ENCODE measurements at places on chromosomes 7 and 10.

DNA sequence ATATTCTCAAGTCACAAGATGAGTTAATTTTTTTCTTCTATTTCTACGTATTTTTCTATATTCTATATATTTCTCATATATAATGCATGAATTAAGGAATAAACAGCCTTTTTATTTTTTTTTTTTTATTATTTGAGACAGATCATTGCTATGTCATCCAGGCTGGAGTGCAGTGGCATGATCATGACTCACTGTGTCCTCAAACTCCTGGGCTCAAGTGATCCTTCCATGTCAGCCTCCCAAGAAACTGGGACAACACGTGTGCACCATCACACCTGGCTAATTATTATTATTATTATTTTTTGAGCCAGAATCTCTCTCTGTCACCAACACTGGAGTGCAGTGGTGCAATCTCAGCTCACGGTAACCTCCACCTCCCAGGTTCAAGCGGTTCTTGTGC, 1.5 kb downstream of the CLDN12 start:
- DNase-seq = no peak

- DNase-seq = no peak
Observed at GRCh38 chr7:77426521-77427051, 10.4 kb upstream of the GSAP start.

DNA sequence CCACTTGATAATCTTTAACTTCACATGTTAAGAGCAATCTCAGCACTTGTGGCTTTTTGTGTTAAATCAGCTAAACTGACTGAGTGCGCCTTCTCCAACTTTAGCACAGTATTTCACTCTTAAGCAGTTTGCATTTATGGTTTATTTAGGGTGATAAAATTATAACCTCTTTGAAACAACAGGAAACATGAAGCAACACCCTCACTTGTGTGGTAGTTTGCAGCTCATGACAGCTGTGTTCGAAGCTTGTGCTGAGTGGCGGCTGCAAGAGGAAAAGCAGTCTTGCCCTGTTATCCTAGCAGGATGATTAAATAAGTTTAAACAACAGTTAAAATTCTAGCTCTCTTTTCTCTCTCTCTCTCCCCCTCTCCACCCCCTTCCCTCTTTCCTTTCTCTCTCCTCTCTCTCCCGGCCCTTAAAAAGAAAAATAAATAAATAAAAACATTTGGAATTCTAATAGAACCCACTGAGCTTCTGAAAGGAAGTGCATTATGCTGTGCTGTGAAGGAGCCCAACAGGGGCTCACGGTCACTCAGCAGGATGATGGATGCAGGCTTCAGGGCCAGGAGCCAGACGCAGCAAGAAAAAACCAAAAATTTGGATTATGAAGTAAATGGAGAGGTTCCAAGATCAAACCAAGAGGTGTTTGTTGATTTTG, 25.2 kb downstream of the OGDH start:
- DNase-seq = no peak

DNA sequence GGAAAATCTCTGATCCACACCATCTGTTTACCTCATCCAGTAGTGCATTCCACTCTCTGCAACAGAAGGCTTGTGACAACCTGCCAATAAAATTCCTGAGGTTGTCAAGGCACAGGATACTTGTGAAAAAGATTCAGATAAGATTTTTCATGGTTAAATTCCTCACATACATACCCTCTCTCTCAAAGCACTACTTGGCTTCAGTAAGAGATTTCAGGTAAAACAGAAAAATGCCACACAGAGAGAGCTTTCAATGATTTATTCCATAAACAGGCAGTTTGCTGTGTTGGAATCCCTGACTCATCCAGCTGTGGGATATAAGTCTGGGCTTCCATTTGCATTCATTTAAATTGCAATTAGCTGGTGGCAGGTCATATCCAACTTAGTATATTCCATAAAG, 99.7 kb upstream of the CAV2 start:
- DNase-seq = no peak

- DNase-seq = no peak
Observed at GRCh38 chr10:114479307-114479706, 75.0 kb upstream of the AFAP1L2 start.

DNA sequence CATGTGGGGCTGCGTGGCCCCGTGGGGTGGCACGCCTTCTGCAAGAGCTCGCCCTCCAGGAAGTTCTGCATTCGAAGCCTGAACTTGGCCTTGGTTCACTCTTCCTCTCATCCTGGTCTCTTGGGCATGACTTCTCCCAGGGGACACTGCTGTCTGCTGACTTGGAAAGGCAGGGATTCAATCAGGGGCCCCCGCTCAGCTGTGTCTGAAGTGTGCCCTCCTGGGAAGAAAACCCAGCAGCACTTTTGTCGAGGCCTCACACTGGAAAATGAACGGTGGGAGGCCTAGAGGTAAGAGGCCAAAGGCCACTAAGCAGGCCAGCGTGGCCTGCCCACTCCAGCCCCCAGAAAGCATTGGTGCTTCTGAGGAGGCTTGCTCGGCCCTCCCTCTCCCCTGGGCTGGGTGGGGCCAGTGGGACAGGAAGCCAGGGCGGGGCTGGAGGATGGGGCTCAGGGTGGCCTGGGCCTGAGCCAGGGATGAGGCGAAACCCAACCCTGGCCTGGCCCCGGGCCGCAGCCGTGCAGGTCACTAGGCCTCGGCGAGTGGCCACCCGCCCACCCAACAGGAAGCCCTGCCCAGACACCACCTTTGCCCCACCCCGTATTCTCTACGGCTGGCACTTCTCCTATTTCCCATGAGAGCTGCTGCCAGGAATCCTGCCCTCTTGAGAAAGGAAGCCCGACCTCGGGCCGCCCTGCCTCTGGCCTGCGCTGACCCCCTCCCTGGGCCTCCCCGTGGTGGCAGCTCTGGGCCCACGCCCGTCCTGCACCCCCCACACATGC, 81.1 kb downstream of the ZMIZ1 start:
- no peak for DNase-seq

- DNase-seq = no peak
Observed at GRCh38 chr7:43037531-43037930, 74.9 kb upstream of the HECW1 start.

DNA sequence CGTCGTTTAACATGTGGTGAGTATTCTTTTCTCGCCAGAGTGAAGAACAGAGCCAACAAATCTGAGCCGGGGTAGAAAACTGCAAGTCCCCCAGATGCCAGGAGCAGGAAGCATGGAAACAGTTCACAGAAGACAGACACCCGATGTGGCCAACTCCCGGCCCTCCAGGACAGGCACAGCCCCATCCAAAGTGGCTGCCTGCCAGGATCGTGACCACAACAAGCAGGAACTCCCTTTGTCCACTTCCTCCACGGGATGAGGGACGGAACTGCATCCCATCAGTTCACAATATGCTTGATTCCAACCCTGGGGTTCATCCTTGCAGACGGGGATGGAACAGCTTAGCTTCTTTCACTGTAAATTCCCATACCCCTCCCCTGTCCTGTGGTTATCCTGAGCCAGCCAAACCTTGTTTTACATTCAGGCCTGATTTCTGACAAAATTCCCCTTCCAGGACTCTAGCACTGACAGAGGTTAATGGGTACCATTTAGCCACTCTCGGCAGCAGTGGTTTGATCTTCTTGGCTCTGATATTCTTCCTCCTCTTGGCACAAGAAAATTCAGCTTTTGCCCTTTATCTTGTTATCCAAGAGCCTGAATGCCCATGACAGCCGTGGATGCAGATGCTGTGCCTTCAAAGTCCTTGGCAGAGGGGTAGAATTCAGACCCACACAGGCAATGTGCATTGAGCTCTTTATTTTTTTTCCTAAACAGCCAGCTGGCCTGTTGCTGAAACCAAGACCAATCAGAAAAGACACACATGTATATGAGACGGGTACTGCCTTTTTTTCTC, 105.5 kb upstream of the FAM204A start:
- DNase-seq = no peak

- DNase-seq = no peak
Observed at GRCh38 chr7:91302794-91303193, 38.6 kb downstream of the FZD1 start.

DNA sequence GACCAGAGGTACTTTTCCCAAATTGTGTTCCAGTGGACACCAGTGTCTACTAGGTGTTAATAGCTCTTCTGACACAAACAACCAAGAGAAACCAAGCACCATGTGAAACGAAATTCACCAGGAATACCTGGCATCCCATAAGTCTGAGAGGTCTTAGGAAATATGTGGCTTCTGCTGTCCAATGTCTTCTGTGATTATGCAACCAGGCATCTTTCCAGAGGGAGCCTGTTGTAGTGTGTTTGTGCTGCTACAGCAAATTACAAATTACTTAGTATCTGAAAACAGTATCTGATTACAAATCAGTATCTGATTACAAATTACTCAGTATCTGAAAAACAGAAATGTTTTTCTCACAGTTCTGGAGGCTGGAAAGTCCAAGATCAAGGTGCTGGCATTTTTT, 133.6 kb upstream of the NPVF start:
- DNase-seq = no peak

DNA sequence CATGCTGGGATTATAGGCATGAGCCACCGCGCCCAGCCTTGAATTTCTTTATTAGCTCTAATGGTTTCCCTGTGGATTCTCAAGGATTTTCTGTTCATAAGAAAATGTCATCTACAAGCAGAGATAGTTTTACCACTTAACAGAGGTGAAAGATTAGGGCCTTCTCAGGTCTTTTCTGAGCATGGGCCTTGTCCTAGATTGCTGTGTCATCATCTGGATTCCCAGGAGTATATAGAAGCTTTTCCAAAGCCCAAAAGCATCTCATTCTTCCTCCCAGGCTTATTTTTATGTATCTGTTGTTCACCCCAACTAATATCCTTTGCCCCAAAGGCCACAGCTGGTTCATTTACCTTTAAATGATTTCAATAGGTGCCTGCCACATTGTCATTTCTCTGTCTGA, 13.7 kb upstream of the ZNF248 start:
- DNase-seq = no peak

- no peak for DNase-seq
Observed at GRCh38 chr7:116239434-116239833, 29.1 kb downstream of the TES start.

- no peak for DNase-seq
Observed at GRCh38 chr7:121153995-121154394, 165.5 kb downstream of the CPED1 start.

GRCh38 chr10:105743343-105744056, 1102.4 kb downstream of the SORCS3 start:
- no peak for DNase-seq

DNA sequence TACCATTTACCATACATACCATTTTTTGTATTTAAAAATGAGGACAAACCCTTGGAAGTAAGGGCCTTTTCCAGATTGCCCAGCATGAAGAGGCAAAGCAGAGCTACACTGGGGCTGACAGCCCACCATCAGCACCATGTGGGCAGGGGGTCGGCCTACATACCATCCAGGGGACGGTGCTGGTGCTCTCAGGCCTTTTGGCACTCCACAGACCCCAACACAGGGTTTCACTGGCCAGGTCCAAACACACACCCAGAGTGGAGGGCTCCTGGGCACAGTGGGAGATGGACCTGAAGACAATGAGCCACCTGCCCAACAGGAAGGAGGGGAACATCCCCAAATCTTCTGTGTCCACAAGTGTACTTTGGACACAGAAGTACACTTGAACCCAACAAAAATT, 69.2 kb upstream of the CAMK2B start:
- no peak for DNase-seq

GRCh38 chr7:27161214-27161720, 4.1 kb downstream of the HOXA9 start:
- DNase-seq = no peak

GRCh38 chr7:19775578-19775977, 2.2 kb upstream of the TMEM196 start:
- DNase-seq = no peak

- DNase-seq = no peak
Observed at GRCh38 chr7:50552139-50552538, 13.1 kb downstream of the DDC start.

GRCh38 chr10:131452926-131453720, 141.6 kb upstream of the TCERG1L start:
- DNase-seq = no peak

- DNase-seq = no peak
Observed at GRCh38 chr10:74675484-74675883, 150.9 kb upstream of the KAT6B start.

DNA sequence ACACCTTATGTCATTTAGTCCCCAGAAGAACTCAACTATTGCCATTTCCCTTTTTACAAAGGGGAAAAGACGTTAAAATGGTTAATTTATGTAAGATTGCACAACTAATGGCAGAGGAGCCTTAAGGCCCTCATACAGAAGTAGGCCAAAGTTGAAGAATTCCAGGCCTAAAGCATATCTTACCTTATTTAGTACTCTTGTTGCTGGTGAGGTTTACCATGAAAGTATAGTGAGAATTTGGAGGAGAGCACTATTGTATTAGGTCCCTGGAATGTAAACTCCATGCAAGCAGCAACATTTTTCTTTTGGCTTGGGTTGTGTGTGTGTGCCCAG, 731 bp upstream of the CRPPA start:
- DNase-seq = no peak

DNA sequence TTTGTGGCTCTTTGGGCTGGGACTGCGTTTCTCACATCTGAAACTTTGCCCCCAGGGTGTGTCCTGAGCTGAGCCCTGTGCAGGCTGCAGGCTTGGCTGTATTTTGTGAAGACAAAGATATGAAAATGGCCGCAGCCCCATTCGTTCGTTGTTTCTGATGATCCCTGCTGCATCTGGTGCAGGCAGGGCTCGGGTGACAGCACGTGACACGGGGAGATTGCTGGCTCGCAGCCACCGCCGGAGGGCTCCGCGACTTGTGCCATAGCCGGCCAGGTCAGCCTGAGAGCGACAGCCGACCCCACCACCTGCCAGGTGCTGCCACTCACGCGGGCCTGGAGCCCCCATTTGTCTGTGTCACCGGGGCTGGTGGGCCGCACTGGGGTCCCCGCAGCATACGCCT, 81.3 kb downstream of the ZRANB1 start:
- no peak for DNase-seq

DNA sequence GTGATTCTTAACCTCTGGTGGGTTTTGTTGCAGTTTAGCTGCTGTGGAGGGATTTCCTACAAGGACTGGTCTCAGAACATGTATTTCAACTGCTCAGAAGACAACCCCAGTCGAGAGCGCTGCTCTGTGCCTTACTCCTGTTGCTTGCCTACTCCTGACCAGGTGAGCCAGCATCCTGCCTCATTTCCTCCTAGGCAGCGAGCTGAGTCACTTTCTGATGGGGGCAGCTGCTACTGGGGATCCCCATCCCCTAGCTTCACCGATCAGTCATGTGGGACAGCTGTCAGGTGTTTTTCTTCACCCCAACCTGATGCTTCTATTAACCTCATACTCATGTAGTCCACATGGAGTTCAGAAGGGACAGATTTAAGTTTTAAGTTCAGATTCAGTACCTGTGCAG, 21.7 kb upstream of the SMO start:
- no peak for DNase-seq

DNA sequence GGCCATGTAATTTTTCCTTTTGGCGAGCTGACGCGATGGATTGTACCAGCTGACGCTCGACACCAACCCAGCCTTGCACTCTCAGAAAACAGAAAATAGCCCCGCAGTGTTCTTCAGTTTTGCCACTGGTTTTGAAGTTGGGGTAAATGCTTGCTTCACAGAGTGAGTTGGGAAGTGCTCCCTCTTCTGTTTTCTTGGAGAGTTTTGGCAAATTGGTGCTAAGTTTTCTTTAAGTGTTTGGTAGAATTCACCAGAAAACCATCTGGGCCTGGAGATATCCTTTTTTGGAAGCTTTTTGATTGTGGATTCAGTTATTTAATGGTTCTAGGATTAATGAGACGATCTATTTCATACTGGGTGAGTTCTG, 252.8 kb downstream of the ELFN1 start:
- DNase-seq = no peak

Measured in activated T-cell treated with anti-CD3 and anti-CD28 coated beads, Interleukin-2, amount 50 U/mL, for 4 hours (primary cell).